ENCODE measurements at places on chromosomes 11 and 22. TPM values are rescaled to one million over a fixed set of nuclear protein-coding genes. Genes with fewer than 3 reads are reported as not detected.

The NELL1 gene
- total RNA-seq = not detected

The RTN4RL2 gene
- 0.83 TPM for total RNA-seq

The ZC3H12C gene
- total RNA-seq = 14.7 TPM

The ZNF280B gene
- 3.1 TPM for total RNA-seq

DNA sequence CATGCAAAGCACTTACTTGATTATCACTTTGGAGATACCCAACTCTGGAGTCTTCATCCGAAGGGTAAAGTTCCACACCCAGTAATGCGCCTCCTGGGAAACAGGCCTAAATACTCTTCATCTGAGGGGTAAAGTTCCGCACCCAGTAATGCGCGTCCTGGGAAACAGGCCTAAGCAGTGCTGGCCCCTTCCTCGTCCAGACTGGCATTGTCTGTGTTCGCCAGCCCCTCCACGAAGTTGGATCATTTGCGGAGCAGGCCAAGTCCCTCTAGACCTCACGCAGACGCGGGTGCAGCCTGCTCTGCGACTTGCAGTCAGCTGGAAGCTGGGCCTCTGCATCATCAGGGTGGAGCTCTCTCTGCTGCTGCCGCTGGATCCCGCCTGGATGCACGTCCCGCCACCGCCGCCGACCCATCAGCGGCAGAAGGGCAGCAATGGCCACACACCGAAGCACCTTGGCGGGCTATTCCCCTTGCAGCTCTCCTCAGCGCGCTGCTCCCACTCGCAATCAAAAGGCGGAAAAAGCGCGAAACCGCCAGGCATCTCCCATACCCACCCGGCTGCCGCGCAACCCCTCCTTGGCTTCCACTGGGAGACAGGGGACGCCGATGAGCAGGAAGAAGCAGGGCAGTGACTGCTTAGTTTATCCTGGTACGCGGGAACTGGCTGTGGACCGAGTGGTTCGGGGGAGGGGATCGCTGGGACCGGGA lies 34.1 kb upstream of the GLYATL1 start:
- DNase-seq = no peak

GRCh38 chr22:26857169-26857568 lies 199.8 kb downstream of the MIAT start:
- DNase-seq = no peak

DNA sequence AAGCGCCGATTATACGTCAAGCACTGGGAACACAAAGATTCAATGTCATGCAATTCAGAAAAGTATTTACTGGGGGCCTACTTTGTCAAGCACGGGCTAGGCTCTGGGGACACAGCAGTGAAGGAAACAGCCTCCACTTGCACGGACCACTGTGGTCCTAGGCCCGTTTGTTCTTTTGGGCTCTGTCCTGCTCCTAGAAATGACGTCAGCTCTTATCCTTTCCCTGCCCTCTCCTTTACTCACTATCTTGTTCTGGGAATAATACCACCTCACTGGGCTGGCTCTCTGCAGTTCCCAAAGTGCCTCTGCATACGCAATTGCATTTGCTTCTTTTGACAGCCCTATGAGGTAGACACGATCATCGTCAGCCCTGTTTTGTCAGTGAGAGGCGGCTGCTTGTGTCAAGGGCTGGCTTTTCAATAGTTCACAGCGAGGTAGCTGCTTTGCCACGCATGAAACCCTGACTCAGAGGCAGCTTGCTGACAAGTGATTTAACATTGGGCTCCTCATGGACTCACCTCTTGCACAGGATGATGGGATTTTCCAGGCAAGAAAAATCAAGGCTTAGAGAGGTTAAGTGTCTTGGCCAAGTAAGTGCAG lies 22.9 kb upstream of the IGSF22 start:
- DNase-seq = no peak

GRCh38 chr22:46484861-46485595 lies 52.4 kb downstream of the CELSR1 start:
- no peak for DNase-seq

- DNase-seq = no peak
Observed at GRCh38 chr11:107076832-107077231, 58.6 kb upstream of the GUCY1A2 start.

DNA sequence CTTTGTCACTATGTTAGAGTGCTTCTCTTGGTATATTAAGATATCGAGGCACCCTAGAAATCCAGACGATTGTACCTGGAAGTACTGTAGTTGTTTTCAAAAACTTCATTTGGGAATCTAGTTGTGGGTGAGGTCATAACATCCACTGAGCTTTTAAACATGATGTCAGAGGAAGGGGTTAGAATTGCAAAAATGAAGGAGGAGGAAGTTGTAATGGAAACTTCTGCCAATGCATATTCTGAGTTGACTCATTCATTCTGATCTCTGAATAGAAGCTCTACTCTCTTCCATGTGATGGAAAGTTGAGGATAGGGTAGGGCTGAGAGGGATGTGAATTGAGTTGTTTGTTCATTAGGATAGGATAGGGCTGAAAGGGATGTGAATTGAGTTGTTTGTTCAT lies 7.7 kb downstream of the CD44 start:
- DNase-seq = no peak
